Stimulated activated CD4-positive, alpha-beta T cell treated with anti-CD3 and anti-CD28 coated beads, Interleukin-15, amount 100 ng/mL, for 48 hours (primary cell): ENCODE measurements at places on chromosomes 5 and 9.

GRCh38 chr9:8365029-8365428, 565.5 kb upstream of the DMAC1 start:
- DNase-seq: no peak

DNA sequence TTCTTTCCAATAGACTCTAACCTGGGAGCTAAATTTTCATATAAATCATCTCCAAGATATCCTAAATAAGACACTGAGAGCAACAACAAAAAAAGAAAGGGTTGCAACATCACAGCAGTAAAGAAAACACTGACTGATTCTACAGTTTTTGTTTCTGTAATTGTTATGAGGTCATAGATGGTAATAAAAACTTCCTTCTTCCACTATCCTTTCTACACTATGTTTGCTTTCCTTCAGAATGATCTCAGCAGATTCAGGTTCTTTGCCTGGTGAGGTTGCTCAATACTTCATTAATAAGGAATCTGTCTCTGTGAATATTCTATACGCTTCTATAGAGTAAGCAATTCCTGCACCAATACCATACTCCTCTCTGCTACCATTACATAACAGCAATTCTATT, 835.6 kb upstream of the GRAMD2B start:
- no peak for DNase-seq

DNA sequence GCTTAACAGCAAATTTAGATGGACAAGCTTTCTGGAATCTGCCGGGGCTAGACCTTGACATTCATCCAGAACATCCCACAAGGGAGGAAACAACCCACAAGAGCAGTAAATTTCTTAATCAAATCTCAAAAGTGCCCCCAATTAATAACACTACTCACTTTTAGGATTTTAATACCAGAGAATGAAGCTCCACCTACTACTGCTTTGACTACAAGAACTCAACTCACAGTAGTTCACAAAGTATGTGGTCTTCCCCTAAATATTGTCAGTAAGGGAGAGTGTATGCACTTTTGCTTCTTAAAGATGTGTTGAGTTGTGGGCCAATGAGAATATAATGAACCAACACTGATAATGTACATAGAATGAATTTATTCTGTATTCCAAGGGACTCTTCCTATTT, 94.7 kb downstream of the EBF1 start:
- no peak for DNase-seq

DNA sequence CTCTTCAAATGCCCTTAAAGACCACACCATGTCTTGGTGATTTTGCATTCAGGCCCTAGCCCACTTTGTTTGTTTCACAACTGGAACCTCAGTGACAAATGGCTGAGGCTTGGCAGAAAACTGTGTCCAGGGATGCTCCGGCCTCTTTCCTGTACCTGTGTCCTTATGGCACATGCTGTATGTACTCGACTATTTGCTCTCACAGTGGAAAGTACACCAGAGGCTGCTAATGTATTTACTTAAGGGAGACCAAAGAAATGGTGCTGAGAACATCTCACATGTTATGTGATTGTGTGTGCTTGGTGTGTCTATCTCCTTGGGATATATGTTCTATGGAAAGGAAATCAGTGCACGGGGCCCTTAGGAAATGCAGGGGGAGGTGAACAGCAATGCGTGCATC, 263.3 kb downstream of the GADD45G start:
- no peak for DNase-seq

- no peak for DNase-seq
These were observed 353.3 kb upstream of the CD180 start for GRCh38 chr5:67549947-67550346.

DNA sequence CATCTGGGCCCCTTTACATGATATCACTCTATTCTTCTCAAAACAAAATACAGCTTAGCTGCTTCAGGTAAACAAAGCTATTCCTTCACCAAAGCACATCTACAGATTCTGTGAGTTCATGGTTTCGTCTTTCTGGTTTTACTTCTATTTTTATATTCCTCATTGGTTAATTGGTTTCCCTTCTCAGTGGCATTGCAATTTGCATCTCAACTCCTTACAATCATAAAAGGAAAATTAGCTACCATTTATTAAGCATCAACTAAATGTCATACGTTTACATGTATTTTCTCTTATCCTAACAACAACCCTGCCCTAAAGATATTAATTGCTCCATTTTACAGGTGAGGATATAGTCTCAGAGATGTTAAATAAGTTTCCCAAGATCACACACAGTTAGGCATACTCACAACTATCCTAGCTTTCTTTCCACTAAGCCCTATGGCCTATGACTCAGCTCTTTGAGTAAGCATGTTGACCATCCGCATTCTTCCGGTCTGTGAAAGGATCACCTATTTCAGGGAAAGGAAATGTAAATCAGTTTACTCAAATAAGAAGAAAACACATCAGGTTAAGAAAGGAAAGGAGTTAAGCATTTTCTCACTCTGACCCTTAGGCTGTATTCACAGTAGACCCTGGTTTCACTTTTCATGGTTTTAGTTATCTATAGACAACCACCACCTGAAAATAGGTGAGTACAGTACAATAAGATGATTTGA, 146.1 kb downstream of the CAAP1 start:
- no peak for DNase-seq

DNA sequence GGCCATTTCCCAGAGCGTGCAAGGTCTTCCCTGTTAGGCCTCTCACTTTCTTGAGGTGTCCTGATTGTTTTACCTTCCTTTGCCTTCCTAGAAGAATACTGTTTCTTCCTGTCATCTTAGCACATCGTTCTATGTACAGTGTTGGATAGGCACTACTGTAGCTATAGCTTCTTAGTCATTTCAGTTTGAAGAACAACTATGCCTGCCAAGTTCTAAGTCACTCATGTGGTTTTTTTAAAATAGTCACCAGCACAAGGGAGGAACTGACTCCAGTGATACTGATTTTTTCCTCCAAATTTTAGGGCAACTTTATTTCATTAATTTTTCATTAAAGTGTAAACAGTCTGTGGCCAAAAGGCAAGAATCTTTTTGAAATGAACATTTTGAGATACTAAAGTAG, 122.4 kb upstream of the NR5A1 start:
- no peak for DNase-seq

DNA sequence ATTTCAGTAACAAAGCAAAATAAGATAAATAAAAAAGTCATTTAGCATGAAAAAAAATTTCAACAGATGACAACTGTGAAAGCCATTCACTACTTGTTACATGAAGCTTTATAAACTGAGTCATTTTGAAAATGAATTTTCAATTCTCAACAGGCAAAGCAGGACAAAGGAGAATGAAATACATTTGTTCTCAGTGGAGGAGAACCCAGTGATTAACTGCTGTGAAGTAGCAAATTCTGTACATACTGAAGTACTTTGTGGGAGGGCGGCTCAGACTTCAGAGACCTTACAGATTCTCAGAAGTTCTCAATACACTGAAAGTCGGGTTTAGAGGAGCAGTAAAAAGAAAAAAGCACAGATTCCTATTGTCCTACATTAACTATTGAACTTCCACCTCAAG, 21.7 kb downstream of the SKIC3 start:
- DNase-seq: no peak

DNA sequence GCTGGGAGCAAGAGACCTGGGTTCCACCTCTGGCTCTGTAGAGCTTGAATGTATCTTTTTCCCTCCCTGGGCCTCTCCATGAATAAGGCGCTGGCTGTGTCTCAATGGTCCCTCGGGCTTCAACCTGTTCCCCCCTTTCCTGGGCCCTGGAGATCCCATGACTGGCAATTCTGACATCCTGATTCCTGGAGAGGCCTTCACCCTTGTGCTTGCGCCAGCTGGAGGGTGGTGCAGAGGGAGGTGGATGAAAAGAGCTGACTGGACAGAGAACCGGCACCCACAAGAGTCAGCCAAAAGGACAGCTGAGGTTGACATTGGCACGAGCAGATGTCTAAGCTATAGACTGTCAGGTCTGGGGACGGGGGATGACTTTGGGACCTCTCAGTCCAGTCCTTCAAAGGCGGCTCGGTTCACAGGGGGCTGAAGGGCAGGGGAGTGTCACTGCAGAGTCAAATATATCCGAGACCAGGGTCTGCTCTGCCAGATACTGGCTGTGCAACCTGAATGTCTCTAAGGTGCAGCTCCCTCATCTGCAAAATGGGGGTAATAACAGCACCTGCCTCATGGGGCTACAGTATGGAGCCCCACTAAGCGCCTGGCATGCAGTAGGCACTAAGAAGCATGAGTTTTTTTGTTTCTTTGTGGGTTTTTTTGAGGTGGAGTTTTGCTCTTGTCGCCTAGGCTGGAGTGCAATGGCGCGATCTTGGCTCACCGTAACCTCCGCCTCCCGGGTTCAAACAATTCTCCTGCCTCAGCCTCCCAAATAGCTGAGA, 13.8 kb downstream of the DNM1 start:
- no peak for DNase-seq

- no peak for DNase-seq
These were observed 28.4 kb upstream of the TLE1 start for GRCh38 chr9:81717747-81718077.

DNA sequence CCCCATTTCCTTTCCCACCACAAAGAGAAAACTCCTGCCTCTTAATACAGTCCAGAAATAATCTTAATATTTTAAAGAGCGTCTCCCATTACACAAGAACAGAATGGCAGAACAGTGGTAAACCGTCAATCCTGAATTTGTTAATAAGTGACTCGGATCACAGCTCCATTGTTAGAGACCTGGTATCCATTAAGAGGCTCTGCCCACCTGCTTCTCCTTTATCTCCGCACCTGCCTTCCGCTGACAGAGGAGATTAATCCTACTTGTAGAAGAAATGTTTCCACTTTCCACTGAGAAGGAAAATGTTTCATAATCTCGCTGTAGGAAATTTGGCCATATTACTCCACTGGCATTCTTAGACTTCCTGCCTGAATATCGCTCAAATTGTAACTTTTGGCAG, 1493.2 kb downstream of the MAT2B start:
- no peak for DNase-seq

- DNase-seq: no peak
These were observed 34.4 kb downstream of the ROPN1L start for GRCh38 chr5:10475931-10476676.

GRCh38 chr9:106620866-106621265, 242.1 kb upstream of the ZNF462 start:
- DNase-seq: no peak

- no peak for DNase-seq
These were observed 48.7 kb downstream of the SLC36A1 start for GRCh38 chr5:151496041-151496484.

DNA sequence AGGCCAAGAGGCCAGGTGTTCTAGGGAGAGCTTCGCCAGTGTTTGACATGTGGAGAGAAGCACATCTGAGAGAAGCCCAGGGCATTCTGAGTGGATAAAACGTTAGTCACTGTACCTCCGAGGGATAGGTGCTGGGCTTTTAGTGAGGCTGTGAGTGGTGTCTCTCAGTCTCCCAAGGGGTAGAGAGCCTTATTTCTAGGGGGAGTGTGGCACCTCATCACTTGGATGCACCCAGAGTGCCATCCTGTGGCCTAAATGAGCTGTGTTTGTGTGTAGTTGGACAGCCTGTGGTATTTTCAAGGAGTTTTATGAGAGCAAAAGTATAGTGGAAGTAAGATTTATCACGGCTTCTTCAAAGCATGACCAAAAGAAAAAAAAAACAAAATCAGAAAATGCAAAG, 1046.9 kb upstream of the WWC1 start:
- no peak for DNase-seq
